Glutamatergic neuron (in vitro differentiated cells): ENCODE measurements at places on chromosomes 5 and 9.

- no peaks in the 10 kb centered on the region for H3K36me3 ChIP-seq
- H3K27ac ChIP-seq: no peak overlapping the region
- H3K27me3 ChIP-seq: no peaks in the 10 kb centered on the region
- DNase-seq: no peak
- no peaks in the 10 kb centered on the region for H3K4me1 ChIP-seq
Observed at GRCh38 chr9:104264431-104264830, 170.3 kb downstream of the SMC2 start.

- H3K4me1 ChIP-seq: peaks cover 62% of the 10 kb centered on the region
- H3K36me3 ChIP-seq: peaks cover 7% of the 10 kb centered on the region
- no peak overlapping the region for H3K4me3 ChIP-seq
Observed at GRCh38 chr5:158855510-158855909, 244.2 kb downstream of the EBF1 start.

GRCh38 chr9:114278356-114278755 is 44.5 kb upstream of the ORM1 start:
- no peaks in the 10 kb centered on the region for H3K36me3 ChIP-seq
- H3K4me3 ChIP-seq: no peak overlapping the region
- H3K27me3 ChIP-seq: peaks cover 5% of the 10 kb centered on the region
- H3K27ac ChIP-seq: no peak overlapping the region
- DNase-seq: no peak

DNA sequence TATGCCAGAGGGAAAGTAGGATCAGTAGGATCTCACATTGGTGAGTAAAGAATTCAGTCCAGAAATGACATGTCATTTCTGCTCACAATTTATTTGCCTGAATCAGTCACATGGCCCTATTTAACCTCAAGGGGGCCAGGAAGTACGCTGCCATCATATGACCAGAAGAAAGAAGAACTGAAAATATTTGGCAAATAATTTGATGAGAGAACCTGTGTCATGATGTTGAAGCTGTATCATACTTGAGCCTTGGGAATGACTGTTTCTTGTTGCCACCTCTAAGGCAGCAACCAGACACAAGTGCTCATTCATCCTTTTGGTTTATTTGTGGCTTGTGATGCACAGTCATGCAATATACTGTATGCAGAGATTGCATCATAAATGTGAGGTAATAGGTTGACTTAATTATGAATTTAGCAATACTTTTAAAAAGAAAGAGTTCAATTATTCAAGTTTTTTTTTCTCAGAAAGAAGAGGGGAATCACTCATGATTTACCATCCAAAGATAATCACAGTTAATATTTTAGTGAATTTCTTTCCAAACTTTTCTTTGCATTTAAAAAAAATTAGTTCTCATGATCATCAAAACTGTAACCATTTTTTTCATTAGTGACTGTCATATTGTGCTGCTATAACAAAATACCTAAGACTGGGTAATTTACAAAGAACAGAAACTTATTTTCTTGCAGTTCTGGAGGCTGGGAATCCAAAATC is 8.2 kb upstream of the ZFYVE16 start:
- H3K27me3 ChIP-seq: peaks cover 2% of the 10 kb centered on the region
- H3K4me3 ChIP-seq: no peak overlapping the region
- DNase-seq: no peak
- no peak overlapping the region for H3K27ac ChIP-seq
- H3K36me3 ChIP-seq: no peaks in the 10 kb centered on the region
- H3K4me1 ChIP-seq: peaks cover 5% of the 10 kb centered on the region

DNA sequence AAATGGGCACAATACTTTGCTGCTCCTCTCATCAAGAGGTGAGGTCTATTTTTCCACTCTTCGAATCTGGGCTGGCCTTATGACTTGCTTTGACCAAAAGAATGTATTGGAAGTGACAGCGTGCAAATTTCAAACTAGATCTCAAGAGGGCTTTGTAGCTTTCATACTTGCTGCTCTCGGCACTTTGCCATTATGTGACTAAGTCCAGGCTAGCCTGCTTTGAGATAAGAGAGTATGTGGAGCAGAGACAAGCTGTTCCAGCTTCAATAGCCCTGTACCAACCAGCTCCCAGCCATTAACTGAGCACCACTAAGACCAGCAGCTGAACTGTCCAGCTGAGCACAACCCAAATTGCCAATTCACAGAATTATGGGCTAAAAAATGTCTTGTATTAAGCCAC is 124.6 kb downstream of the ACER2 start:
- no peaks in the 10 kb centered on the region for H3K27me3 ChIP-seq
- no peak overlapping the region for H3K4me3 ChIP-seq
- H3K36me3 ChIP-seq: no peaks in the 10 kb centered on the region
- no peak overlapping the region for H3K27ac ChIP-seq
- no peaks in the 10 kb centered on the region for H3K4me1 ChIP-seq
- DNase-seq: no peak

GRCh38 chr5:177477701-177478477 is 4.5 kb upstream of the DBN1 start:
- no peaks in the 10 kb centered on the region for H3K36me3 ChIP-seq
- H3K4me1 ChIP-seq: peaks cover 39% of the 10 kb centered on the region
- H3K27me3 ChIP-seq: peaks cover 28% of the 10 kb centered on the region
- no peak for DNase-seq
